ENCODE measurements at places on chromosomes 12 and 14.

DNA sequence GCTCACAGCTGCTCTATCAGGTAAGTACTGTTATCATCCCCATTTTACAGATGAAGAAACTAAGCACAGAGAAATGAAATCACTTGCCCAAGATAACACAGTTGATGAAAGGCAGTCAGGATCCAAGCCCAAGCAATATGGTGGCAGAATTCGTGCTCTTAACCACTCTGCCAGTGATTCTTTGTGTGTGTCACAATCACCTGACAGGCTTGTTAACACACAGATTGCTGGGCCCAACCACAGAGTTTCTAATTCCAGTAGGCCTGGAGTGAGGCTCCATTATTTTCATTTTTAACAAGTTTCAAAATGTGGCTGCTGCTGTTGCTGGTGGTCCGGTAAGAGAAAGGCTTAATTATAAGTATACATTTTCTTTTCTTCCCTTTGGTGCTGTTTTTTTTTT is 134.2 kb downstream of the TGFB3 start:
- no peak for DNase-seq

DNA sequence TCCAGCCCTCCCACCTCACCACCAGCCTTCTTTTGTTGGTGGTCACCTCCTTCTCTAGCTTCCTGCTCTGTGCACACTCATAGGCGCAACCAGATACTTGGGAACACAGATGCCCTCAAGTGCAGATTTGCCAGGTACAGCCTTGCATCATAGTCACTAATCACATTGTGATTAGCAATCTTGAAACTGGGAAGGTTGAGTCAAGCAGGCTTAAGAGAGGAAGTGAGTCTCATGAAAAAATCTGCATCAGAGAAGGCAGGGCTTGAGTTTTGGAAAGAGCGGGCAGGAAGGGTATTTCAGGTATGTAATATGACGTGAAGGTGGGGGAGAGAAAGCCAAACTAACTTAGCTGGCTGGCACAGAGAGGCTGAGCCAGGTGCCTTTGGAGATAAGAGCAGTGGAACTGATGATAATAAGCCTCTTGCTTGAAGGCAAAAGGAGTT is 2.7 kb upstream of the RABGGTA start:
- no peak for DNase-seq

- DNase-seq: no peak
Observed at GRCh38 chr12:72323881-72324280, 51.7 kb downstream of the TRHDE start.

- DNase-seq: no peak
Observed at GRCh38 chr12:38586789-38587188, 270.2 kb downstream of the ALG10B start.

- DNase-seq: no peak
Observed at GRCh38 chr14:38989922-38990546, 113.0 kb downstream of the SEC23A start.

- no peak for DNase-seq
Observed at GRCh38 chr14:104105071-104105821, 19.7 kb downstream of the ASPG start.
